ENCODE measurements at places on chromosomes 7 and 10.
A peak's percentile ranks its signal among the peaks of the same experiment; 100 is the strongest.

DNA sequence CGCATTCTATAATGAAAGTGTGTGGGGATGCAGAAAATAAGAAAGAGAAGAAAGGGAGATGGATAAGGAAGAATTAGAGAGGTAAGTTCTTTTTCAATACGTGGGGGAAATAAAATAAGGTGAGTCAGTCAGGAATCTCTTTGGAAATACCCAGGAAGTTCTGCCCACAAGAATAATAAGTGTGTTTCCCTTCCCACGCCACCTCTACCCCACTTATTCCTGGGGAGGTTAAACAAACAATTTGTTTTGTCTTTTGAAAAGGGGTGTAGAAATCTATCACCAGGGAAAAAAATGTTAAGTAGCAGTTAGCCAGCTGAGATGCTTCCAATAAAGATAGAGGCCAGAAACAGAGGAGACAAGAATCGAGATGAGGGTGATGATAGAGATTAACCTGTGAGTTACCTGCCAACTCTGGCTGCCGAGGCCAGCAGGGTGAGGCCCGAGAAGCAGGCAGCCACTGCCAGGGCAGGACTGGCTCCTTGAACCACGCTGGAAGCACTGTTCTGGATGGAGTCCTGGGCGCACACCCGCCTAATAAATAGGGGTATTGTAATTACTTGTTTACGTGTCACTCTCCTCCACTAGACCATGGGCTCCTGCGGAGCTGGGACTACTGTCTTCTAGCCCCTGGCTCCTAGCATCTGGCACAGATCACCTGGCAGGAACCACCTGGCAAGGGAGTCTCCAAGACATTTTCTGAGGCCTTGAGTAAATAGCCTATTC lies 191.3 kb downstream of the FGFR2 start:
- DNase-seq = no peak

GRCh38 chr7:137734221-137734620 lies 112.6 kb downstream of the DGKI start:
- no peak for DNase-seq

- DNase-seq = no peak
Measured at GRCh38 chr10:120987359-120987758, 136.2 kb downstream of the WDR11 start.

- DNase-seq = no peak
Measured at GRCh38 chr10:74994854-74995253, 116.6 kb upstream of the SAMD8 start.

DNA sequence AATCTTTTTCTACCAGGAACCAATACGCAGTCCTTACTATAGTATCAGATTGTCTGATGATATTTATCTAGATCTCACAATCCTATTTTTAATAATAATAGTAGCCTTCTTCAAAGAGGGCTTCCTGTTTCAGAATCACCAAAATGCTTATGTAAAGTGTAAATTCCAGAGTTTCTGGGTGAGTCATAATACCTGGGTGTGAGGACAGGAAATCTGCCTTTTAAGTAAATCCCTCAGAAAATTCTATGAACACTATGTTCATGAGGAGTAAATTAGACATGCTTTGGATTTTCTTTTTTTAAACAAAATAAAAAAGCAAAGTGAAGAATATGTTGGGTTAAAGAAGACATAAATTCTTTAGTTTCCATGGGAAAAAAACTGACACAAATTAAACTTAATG lies 20.5 kb downstream of the DKK1 start:
- DNase-seq = no peak

DNA sequence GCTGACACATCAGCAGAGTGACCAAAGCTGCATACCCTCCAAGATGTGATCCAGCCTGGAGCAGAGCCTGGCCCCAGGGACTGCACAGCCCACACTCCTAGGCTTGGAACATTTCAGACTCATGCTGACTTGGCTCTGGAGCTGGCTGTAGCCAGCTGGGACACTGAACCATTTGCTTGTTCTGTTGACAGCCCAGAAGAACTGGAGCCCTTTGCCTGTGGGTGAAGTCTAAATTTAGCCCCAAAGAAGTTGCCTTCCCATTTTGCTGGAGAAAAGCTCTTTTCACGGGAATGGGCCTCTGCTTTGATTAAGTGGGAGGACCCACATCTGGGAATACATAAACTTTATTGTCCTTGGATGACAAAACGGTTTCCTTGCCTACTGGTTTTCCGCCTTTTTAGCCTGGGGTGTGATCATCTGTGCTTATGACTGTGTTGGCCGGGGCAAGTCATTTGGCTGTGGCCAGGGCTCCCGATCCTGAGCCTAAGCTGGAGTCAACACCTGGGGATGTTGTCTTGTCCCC lies 186.2 kb upstream of the BMPER start:
- no peak for DNase-seq

- DNase-seq = no peak
Measured at GRCh38 chr7:75727881-75728593, 10.7 kb downstream of the HIP1 start.

DNA sequence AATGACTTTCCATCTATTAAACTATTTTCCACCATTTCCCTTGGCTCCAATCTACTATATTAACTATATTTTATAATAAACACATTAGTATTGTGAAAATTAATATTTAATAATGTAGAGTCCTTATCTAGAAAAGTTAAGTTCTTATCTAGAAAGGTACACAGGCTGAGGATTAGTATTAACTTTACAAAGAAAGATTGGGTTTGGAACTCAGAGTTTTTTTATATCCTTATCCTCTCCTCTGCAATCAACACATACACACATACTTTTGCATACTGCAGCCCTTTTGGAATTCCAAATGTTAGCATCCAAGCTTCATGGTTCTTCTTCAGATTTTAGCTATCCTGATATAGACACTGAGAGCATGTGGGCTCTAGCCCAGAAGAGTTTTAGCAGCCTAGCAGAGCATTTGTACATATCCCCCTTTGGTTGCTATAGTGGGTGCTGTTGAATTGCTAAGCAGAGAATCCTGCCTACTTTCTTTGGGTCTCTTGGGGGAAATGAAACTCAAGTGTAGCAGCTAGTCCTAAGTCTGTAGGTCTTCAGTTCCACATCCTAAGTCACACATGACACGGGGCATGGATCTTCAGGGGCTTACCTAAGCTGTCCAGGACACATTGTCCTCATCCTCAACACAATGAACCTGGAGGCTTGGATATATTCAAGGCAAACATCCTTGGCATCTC lies 874.6 kb downstream of the LRMDA start:
- no peak for DNase-seq

GRCh38 chr10:121167534-121168243 lies 316.5 kb downstream of the WDR11 start:
- no peak for DNase-seq

GRCh38 chr10:103077491-103078308 lies 115.4 kb downstream of the NT5C2 start:
- DNase-seq = no peak

GRCh38 chr10:31694929-31695837 lies 233.4 kb downstream of the ARHGAP12 start:
- no peak for DNase-seq

GRCh38 chr10:124674768-124675222 lies 69.4 kb downstream of the FAM53B start:
- DNase-seq = no peak

DNA sequence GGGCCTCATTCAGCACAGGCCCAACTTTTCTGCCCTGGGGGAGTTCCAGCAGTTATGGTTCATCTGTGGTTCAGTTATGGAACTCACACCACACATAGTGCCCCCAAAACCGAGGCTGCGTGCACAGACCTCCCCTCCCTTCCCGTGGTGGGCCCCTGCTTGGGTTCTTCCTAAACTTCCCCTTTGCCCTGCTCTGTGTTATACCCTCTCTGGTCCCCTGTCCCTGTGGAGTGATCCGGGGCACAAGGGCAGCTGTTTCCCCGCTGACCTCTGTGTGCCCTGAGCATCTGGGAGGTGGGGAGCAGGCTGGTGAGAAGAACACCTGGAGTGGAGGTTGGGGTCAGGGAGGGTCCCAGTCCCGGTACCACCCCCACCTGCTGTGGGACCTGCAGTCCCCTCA lies 39.4 kb downstream of the HTRA1 start:
- DNase-seq = no peak

- DNase-seq = no peak
Measured at GRCh38 chr7:2883101-2883500, 39.0 kb upstream of the GNA12 start.

DNA sequence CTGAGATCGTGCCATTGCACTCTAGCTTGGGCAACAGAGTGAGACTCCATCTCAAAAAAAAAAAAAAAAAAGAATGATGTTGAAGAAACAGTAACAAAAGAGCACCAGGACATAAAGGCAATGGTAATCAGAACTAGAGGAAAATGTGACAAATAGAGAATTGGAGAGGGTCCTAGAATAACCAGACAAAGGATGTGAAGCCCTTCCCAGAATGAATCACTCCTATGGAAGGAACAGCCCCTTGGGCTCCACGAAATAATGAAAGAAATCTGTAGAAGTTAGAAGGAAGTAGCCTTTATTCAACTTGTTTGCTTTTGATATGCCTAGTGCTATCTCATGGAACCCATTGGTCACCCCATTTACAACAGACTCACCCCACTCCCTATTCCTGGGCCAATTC lies 169.2 kb downstream of the SUGCT start:
- DNase-seq = no peak

GRCh38 chr10:63901881-63902280 lies 380.7 kb downstream of the REEP3 start:
- DNase-seq = no peak

GRCh38 chr7:45863715-45864114 lies 9.2 kb downstream of the CCDC201 start:
- DNase-seq = no peak

GRCh38 chr7:301291-302053 lies 11.5 kb downstream of the FOXL3 start:
- no peak for DNase-seq

DNA sequence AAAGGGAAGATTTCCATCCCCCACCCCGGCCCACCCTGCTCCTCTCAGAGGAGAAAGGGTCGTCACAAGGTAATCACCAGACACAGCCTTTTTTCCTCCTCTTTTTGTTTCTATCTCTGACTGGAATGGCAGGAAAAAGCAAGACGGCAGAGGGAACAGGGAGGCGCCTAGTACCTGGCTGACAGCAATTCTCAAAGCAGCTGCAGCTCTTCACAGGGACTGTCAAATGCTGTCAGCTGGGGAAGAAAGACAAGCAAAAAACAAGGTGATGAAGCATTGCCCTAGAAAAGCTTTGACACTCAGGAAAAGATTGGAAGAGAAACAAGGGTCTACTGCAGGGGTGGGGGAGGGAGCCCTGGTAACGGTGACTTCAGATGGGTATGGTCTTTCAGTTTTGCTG lies 52.7 kb downstream of the GNA12 start:
- DNase-seq = no peak

- DNase-seq = peak; percentile 19
Measured at GRCh38 chr10:70267161-70267933, 16.5 kb downstream of the NPFFR1 start.

DNA sequence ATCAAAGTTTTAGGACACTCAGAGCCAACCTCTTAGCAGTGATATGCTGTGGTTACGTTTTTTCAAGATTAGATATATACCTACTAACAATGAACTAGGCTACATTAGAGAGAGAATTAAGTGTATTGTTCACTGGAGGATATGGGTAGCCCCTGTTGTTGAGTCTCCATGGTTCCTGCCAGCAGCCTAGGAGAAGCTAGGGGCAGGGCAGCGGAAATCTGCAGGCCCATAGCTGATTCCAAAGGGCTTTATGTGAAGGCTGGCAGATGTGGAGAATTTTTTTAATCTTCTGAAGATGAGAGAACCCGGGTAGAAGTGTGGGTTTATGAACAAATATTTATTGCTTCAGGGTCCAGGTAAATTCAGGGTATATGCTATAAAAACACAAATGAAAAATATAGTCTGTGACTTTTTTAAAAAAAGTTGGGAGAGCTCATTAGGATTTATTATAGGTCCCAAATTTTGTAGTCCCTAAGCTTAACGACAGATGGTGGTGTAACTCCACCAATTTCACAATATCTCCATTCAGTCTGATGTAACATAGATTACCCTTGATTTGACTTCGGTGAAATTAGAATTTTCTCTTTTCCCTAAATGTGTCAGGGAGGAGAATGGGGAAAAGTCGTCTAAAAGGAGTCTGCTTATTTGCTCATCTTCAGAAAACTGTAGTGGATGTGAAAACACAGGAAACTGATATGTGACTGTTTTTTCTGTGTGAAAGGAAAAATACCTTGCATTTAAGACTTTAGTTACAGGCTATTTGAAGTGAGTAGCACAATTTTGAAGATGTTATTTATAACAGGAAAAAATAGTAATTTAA lies 163.0 kb upstream of the PPP1R3A start:
- no peak for DNase-seq

- no peak for DNase-seq
Measured at GRCh38 chr7:46368871-46369270, 447.8 kb upstream of the IGFBP3 start.

DNA sequence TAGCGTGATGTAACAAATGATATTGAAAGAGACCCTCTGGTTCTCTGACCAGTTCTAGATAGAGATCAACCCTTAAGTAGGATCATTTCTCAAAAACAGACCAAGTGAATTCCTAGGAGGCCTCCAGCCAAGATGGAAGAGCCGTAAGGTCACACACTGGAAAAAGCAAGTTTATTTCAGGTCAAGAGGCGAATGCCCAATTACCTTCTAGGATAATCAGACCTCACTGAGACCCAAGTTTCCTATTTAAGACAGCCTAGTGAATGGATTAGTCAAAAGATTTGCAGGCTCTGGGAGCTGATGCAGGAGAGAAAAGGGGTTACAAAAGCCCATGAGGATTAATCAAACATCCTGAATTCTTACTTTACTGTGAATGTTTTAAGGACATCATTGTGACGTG lies 486.1 kb upstream of the NRP1 start:
- DNase-seq = no peak

DNA sequence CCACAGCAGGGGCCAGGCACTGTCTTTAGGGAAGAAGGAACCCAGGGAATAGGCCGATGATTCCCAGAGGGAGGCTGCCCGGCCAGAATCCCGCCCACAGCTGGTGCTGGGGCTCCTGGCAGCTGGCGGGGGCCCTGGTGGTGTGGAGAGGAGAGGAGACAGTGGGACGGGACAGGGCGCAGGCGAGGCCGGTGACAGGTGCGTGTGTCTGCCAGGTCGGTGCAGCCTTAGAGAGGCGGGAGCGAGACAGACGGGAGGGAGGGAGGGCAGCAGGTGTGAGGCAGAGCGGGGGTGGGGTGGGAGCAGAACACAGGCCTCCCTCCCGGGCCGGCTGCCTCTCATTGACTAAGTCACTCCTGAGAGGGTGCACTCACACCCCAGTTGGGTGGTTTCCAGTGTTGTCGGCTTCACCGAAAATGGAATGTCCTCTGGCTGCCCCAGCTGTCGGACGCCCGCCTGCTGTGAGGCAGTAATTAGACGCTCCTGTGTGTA lies 55.2 kb downstream of the ELFN1 start:
- no peak for DNase-seq

DNA sequence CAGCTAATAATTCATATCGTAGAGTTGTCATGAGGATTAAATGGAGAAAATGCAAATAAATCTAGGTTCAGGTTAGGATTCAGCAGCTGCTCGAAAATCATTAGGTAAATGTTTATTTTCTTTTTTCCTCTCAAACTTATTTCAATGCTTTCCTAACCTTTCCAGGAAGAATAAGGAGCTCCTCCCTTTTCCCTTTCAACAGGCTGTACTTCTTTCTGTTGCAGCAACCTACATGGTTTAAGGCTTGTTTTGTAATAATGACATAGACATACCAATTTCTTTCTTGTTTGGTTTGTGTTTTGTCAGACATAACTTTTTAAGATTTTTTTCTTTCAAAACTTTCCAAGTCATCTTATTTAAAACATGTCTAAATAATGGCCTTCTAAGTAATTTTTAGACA lies 18.2 kb downstream of the GPR141 start:
- no peak for DNase-seq

GRCh38 chr10:32982911-32983909 lies 25.2 kb upstream of the ITGB1 start:
- no peak for DNase-seq

GRCh38 chr10:24858288-24859270 lies 93.8 kb downstream of the PRTFDC1 start:
- no peak for DNase-seq

- no peak for DNase-seq
Measured at GRCh38 chr10:100811752-100812750, 66.7 kb downstream of the PAX2 start.
